HepG2 (cell line): ENCODE measurements at places on chromosomes 6 and 20. TPM values are rescaled to one million over a fixed set of nuclear protein-coding genes. Genes with fewer than 3 reads are reported as not detected.
A peak's percentile ranks its signal among the peaks of the same experiment; 100 is the strongest.

- DNase-seq = no peak
Observed at GRCh38 chr6:121335087-121336008, 1.1 kb upstream of the TBC1D32 start.

DNA sequence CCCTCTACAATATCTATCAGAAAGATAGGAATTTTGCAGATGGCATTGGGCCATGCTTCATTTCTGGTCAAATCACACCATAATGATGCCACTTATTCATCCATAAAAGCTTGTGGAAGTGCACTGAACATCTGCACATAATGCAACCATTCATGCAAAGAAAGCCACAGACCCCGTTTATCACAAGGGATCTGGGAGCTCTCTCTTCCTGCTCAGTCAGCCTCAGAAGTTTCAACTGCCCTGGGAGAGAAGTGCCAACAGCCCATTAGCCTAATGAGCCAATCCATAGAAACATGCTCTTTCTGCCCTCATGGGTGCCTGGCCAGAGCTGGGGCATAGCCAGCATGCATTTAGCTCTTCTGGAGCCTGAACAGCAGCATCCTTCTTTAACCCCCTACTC, 85.8 kb downstream of the SLC35F1 start:
- DNase-seq = no peak

GRCh38 chr6:10381830-10382208, 33.1 kb downstream of the TFAP2A start:
- DNase-seq = no peak

GRCh38 chr20:46739431-46740213, 30.2 kb downstream of the SLC2A10 start:
- no peak for DNase-seq

Gene DSP
- 101 and 117 TPM in 2 replicates for polyA plus RNA-seq

- no peak for DNase-seq
Observed at GRCh38 chr6:165883851-165884640, 221.0 kb upstream of the PDE10A start.

DNA sequence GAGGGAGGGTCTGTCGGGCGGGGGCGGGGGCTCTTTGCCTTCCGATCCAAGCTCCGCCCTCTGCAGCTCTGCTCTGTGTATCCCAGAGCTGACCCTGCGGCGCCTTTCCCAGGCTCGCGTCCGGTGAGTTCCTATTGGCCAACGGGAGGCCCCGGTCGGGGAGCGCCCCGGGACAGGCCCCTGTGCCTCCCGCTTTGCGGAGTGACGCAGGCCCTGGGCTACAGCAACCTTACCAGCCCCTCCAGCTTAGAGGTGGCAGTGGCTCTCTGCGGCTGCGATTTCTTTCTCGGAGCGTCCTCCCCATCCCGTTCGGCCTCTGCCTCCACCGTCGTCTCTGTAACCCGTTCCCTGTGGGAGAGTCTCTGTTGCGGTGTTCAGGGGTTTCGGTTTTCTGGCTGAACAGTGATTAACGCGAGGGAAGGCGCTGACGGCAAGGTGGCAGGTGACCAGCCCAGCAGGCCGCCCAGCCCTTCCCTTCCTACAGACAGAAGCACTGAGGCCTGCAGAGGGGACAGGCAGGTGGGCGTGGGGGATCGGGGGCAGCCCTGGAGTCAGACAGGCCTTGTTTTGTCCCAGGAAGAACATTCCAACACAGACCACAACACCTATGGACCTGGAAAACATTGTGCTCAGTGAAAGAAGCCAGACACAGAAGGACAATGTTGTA, 18.1 kb upstream of the CEBPB start:
- peak; percentile 97 for DNase-seq

DNA sequence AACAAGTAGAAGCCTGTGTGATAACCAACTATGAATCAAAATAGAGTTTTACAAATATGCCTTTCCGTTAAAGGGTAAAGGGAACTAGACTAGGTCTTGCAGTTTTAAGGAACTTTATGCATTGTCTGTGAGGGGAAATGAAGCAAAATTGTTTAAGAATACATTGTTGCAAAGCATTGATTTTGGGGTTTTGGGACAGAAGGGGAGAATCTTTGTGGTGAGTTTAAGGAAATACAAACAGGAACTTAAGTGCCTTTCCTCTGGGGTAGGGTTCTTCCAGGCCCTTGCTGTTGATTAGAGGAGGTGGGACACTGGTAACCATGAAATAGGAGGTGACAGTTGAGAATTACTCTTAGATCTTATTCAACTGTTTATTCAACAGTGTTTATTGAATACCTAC, 4.7 kb downstream of the MAPK14 start:
- DNase-seq = no peak

Gene ANKRD6
- polyA plus RNA-seq = 0.36 and 0.48 TPM in 2 replicates

DNA sequence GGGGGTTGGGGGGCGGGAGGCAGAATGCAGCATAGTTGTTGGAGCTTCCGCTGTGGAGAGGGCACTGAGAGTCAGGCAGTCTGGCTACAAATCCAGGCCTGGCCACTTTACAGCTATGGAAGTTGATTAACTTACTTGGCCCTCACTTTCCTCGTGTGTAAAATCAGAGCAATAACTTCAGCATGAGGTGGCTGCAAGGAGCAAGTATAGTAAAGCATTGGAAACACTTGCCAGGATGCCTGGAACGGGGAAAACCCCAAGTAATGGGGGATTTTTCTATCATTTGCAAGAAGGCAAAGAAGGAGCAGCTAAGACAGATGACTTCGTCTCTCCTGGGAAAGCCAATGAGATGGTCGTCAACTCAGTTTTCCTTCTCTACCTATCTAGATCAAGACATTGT, 35.8 kb downstream of the AGPAT4 start:
- DNase-seq = no peak

GRCh38 chr6:30157999-30158398, 3.0 kb downstream of the TRIM10 start:
- DNase-seq = no peak

DNA sequence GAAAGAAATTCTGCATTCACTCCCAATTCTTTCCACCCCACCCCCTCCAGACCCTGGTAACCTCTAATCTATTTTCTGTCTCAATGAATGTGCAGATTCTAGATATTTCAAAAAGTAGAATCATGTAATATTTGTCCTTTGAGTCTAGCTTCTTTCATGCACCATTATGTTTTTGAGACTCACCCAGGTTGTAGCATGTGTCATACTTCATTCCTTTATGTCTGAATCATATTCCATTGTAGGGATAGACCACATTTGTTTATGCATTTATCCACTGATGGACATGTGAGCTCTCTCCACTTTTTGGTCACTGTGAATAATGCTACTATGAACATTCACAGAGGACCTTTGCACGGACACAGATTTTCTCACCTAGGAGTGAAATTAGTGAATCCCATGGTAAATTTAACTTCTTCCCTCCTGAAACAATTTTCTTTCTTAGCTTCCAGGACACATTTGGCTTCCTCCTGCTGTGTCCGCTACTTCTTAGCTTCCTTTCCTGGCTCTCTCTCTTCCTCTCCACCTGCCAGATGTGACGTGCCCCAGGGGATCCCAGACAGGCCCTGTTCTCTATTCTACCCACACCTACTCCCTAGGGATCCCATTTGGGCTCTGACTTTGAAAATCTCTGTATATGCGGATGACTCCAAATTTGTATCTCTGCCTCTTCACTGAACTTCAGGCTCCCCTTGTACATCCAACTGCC, 24.1 kb upstream of the ARFGEF2 start:
- no peak for DNase-seq

GRCh38 chr6:11368264-11368663, 135.8 kb upstream of the NEDD9 start:
- DNase-seq = peak; percentile 24

Gene BPIFB1
- polyA plus RNA-seq = 4.4 and 9.2 TPM in 2 replicates

Gene SRSF12
- polyA plus RNA-seq = 1.4 and 1.7 TPM in 2 replicates

DNA sequence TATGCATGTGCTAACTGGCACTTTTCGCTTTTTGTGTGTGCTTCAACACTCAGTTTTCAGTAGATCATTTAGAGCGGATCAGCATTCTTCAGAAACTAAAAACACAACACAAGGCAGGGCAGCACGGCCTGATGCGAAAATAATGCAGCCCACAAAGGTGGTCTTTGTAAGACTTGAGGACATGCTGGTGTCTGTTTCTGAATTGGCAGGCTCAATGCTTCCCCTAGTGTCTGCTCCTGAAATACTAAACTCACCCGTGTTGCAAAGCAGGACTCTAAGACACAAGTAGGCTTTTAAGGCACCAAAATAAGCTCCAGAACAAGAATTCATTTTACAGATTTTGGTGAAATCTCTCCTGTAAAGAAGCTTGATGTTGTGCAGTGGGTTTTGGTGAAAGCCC, 676.5 kb downstream of the TENT5A start:
- DNase-seq = peak; percentile 9

DNA sequence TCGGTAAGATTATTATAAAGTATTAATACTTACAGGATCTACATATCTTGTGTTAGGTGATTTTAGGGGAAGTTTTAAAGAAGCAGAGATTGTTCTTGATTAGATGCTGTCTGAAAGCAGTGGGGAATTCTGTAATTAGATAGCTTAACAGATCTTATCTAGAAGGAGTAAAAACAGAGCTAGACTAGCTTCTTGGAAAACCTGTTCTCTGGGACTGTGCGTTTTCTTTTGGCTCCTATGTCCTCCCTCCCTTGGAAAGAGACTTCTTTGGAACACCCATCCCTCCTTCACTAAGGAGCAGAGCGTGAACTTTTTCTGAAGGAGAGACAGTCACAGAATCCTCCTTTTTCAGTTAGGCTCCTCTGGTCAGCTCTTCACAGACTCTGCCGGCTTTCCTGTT, 83.5 kb upstream of the ZNF184 start:
- no peak for DNase-seq

- no peak for DNase-seq
Observed at GRCh38 chr20:33079259-33079658, at the start of gene BPIFB4. Gene BPIFB4, plus strand, starts transcription at chr20:33079643. Its CDS starts 1,884 bp downstream, at chr20:33081527.

Gene SIRPB1
- polyA plus RNA-seq = 0.41 and 0.46 TPM in 2 replicates

- DNase-seq = no peak
Observed at GRCh38 chr6:168138436-168138835, 59.4 kb upstream of the FRMD1 start.

- no peak for DNase-seq
Observed at GRCh38 chr6:39157511-39157910, 42.5 kb upstream of the SAYSD1 start.

- no peak for DNase-seq
Observed at GRCh38 chr6:120951258-120951657, 383.0 kb downstream of the TBC1D32 start.

Gene LY6G6C
- polyA plus RNA-seq = 0.15 and 0.21 TPM in 2 replicates

Gene OTOR
- not detected in 2 replicates for polyA plus RNA-seq

GRCh38 chr20:18858816-18859215, 45.2 kb downstream of the SCP2D1 start:
- no peak for DNase-seq

GRCh38 chr6:37745748-37746147, 48.1 kb upstream of the MDGA1 start:
- DNase-seq = no peak

Gene NINL
- 32.3 and 34.6 TPM in 2 replicates for polyA plus RNA-seq

- no peak for DNase-seq
Observed at GRCh38 chr20:58595167-58595566, 55.9 kb upstream of the STX16 start.

DNA sequence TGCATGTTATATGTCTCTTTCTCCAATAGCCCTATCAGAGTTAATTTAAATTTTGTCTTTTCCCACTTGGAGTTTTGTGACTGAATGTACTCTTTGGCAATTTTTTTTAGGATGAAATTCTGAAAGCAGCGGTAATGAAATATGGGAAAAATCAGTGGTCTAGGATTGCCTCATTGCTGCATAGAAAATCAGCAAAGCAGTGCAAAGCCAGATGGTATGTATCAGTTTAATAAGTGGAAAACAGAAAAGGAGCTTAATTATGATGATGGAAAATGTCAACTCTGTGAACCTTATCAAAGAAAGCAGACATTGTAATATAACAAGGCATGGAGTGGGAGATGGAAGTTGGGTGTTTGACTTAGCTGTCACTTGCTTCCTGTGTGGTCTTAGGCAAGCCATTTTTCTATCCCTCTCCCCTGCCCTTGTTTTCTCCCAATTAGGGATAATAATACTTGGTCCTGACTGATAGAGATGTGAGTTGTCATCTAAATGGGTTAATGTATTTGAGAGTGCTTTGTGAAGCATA, 2.7 kb downstream of the CDC5L start:
- no peak for DNase-seq

DNA sequence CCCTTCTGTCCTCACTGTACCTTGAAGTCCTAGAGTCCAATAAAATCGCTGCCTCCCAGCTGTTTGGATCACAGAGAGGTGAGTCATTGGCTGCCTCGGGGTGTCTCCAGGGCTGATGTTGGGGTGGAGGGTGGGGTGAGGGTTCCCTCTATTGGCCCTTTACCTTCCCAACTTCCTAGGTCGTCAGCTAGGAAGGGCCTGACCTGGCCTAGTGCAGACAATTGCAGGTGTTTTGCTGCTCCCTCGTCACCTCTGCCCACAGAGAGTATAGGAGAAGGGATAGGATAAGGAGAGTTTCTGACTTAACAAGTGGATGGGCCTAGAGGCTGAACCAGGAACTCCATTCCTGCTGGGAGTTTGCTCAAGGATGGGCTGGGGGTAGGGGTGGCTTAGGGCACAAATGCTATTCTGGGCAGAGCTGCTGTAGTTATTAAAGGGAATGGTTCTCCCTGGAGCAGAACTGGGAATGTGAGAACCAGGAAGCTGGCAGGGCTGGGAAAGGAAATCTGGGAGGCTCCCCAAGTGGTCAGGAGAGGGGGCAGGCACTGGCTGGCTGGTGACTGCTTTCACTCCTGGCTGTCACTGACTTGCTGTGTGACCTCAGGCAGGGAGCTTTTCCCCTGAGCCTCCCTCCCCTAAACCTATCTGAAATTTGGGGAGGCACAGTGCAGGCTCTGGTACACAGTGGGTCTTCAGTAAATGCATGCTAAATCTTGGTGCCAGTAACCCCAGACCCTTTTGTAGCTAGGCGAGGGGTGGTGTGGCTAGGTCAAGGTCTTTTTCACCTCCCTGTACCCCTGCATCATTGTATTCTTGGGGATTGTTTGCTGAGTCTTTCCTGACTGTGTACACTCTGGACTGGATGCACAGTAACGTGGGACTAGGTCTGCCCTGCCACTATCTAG, 1.5 kb downstream of the TP53INP2 start:
- peak; percentile 73 for DNase-seq

Gene PRKN
- polyA plus RNA-seq = 0.44 and 0.50 TPM in 2 replicates

DNA sequence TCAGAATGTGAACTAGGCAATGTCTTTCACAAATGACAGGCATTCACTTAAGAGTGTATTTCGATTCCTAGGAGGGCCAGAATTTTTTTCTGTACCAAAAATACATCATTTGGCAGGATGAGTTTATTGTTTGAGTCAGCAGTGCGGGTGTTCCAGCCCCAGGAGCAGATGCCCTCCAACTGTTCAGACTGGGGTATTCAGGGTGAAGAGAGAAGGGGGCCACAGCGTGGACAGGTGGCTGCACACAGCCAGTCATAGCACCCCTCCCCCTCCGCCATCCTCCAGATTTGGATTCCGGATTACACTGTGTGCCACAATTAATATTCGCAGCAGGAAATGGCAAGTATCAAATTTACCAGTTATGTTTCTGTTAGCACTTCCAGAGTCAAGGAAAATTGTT, 38.6 kb downstream of the RIPOR2 start:
- no peak for DNase-seq

DNA sequence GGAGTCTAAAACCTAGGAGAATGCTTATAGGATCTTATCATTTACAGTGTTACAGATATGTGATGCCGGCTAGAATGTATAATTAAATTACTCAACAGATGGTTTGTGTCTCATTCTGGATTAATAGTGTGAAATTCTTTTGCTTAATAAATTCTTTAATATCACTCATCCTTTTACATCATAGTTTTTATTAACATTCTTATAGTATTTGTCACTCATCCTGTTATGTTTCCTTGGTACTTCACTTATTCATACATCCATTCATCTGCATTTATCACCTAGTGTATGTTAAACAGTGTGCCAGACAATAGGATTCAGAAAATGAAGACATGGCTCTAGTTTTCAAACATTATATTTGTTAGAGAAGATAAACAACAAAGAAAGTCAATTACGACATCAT, 468.7 kb downstream of the FRK start:
- DNase-seq = no peak

GRCh38 chr6:137827411-137827940, 39.6 kb upstream of the TNFAIP3 start:
- DNase-seq = no peak

Gene GPSM3
- polyA plus RNA-seq = 6.2 and 7.5 TPM in 2 replicates
